ENCODE measurements at places on chromosomes 1 and 21.

GRCh38 chr1:203671047-203671446 lies 44.4 kb downstream of the ATP2B4 start:
- DNase-seq: no peak

DNA sequence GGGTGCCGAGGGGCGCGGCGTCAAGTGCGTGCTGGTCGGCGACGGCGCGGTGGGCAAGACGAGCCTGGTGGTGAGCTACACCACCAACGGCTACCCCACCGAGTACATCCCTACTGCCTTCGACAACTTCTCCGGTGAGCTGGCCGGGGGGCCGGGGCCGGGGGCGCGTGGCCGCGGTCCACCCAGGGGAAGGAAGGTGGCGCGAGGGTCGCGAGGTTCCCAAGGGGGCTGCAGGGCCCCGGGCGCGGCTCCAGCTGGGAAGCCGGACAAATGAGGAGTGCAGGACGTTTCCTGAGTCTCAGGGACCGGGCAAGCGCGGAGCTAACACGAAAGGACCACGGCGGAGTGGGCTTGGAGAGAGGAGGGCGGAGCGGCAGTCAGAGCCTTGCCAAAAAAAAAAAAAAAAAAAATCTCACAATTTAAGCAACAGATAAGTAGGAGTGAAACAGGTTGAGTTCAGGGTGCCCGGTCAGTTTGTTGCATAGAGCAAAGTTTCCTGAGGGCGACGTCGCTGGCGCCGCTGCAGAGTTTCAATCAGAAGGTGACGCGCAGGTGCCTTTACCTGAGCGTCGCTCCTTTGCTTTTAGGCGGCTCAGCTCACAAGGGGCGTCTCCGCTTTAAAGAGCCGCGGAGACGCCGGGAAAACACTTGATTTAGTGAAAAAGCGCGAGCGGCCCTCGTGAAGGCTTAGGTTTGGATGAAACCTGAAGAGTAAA lies 750 bp downstream of the RHOU start:
- peak; percentile 16 for DNase-seq

DNA sequence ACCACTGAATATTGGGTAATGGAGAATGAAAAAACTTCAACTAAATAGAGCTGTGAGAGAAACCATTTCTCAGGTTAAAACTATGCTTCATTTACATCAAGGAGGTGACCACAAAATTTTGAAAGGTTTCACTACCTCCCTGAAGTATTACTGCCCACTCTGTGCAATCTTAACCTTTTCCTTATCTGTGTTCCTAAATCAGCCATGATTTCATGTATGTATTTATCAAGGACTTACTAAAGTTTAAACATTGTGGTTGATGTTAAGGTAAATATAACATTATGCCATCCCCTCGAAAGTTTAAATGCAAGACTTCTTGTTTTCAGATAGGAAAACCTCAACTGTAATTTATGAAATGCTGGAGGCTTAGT lies 84.4 kb downstream of the CLEC20A start:
- DNase-seq: no peak

- peak; percentile 97 for DNase-seq
Observed at GRCh38 chr1:183604038-183604808, 14.0 kb upstream of the NCF2 start.

- DNase-seq: no peak
Observed at GRCh38 chr21:45830720-45831366, 150.7 kb upstream of the COL6A1 start.

GRCh38 chr1:179003512-179004066 lies 22.1 kb upstream of the FAM20B start:
- DNase-seq: no peak

- DNase-seq: no peak
Observed at GRCh38 chr1:169508432-169509338, 22.9 kb upstream of the SLC19A2 start.

- DNase-seq: no peak
Observed at GRCh38 chr1:14855268-14855667, 256.8 kb downstream of the KAZN start.

DNA sequence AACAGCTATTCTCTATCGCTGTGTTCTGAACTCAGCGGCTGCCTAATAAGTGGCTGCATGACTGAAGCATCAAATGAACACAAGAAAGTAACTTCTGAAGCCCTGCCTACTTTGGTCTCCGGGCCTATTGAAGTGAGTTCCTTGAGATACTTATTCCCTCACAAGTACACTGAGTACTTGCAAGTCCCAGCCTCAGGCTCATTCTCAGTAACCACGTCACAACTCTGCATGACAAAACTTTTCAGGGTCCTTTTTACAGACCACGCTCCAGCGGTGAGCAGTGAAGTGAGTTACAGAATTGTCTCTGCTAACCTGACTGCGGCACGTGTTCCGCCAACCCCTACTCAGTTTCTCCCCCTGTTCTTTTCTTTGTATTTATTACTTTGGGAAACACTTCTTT lies 1342.7 kb upstream of the ADGRL4 start:
- DNase-seq: no peak

GRCh38 chr1:160416369-160416768 lies 16.0 kb downstream of the VANGL2 start:
- peak; percentile 50 for DNase-seq

GRCh38 chr1:92975551-92976232 lies 14.4 kb upstream of the DIPK1A start:
- no peak for DNase-seq

- DNase-seq: no peak
Observed at GRCh38 chr1:227961651-227962466, 14.1 kb upstream of the WNT9A start.

- peak; percentile 53 for DNase-seq
Observed at GRCh38 chr1:202349206-202349928, 868 bp downstream of the PPP1R12B start.

DNA sequence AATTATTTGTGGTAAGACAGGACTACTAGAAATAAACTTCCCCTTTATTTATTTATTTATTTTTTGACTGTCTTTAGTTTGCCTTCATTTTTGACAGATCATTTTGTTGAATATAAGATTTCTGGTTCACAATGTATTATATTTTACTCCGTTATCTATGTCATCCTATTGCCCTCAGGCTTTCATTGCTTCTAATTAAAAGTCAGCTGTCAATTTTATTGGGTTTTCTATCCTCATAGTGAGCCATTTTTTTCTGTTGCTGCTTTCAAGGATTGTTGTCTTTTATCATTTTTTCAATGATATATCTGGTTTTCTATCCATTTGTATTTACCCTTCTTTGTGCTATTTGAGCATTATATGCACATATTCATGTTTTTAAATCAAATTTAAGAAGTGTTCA lies 866.2 kb downstream of the LRRIQ3 start:
- no peak for DNase-seq

DNA sequence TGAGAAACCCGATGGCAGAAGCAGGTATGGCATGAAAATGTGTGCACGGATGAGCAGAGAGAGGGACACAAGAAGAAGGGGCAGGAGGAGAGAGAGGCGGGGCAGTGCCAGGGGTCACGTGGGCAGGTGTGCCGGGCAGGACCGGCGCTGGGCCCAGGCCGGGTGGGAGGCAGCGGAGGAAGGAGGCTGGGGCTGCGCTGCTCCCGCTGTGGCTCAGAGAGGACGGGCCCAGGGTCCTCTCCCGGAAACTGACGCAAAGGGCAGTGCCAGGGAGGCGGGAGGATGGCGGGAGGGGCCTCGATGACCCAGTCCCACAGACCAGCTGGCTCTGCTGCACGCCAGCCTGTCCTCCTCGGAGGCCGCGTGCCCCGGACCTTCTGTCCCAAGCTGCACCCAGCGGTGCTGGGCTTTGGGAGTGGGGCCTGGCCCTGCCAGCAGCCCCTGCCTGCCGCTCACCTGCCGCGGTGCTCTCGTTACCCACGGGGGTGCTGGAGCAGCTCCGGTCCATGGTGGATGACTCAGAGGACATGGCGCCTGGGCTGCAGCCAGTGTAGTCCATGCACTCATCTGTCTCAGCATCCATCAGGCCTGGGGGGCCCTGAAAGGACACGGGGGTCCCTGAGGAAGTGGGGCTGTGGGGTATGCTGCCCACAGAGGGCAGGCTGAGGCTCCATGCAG lies 153.9 kb downstream of the CASZ1 start:
- DNase-seq: no peak

- DNase-seq: no peak
Observed at GRCh38 chr1:177981200-177981599, 11.3 kb upstream of the SEC16B start.

DNA sequence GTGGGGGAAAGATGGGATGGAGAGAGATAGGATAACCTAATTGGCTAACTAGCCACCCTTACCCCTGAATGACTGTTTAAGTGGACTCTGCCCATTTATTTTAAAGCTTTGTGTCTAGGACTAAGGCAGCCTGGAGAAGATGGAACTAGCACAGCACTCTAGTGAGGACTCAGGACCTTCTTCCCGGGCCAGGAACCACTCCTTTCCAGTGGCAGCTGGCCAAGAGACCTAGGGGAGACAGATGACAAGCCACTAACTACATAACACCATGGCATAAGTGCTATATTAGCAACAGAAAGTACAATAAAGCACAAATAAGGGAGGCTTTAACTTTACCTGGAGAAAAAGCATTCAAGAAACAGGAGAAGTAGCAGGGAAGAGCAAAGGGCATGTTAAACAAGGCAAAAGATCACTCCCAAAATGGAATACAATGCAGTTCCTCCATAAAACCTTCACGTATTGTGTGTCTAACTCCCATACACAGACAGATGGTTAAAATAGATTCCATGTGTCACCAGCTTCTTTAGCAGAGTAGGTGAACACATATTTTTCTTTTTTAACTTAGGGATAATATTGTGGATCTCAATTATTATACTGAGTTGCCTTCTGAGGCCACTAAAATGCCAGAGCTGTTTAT lies 20.6 kb downstream of the CLCA1 start:
- DNase-seq: no peak

DNA sequence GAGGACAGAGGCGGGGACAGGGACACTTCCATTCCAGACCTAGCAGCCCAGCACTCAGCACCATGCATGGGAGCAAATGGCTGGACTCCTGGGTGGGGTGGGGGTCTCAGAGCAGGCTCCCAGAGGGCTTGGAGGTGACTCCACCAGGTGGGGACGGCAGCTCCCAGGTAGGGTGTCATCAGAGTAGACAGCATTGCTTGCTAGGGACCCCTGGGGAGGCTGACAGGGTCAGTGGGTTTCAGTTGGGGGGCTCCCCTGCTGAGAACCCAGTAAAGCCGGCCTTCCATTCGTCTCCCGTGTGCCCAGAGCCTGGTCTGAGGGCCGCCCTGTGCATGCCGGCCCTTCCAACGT lies 4.8 kb upstream of the GJC2 start:
- DNase-seq: no peak

- DNase-seq: no peak
Observed at GRCh38 chr1:215479567-215479966, 87.5 kb upstream of the KCTD3 start.

DNA sequence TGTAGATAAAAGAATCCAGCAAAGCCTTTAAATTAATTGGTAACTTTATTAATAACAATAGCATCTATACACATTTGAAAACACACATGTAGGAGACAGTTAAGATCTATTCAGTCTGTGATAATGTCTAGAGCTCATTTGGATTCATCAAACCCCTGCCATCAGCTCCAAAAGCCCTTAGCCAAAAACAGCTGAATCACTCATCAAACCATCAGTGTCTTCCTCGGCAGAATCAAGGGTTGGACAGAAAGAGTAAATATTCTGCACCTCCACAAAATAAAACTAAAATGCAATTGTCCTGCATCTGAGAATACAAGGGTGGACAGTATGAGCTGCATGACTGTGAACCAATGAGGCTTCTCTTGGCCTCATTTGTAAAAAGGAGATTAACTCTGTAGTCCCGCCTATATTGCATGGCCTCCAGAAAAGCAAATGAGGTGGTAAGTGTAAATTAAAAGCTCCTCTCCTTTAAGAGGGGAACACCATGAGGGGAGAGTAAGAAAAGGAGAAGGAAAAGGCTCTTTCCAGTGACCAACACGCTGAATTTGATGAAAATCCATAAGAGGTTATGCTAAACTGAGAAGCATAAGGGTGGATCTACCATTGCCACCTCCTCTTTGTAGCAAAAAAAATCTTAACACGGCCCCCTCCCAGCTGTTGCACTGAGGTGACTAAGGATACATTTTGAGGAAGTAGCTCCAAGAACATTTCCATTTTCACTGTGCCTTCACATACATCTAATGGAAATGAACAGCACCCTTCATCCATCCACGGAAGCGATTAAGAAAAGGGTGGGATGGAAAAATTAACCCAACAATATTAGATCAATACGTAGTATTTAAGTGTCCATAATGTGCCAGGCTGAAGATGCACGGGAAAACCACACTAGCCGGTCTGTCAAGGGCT lies 14.7 kb upstream of the BOLA1 start:
- peak; percentile 52 for DNase-seq

- peak; percentile 41 for DNase-seq
Observed at GRCh38 chr1:108877348-108878159, 769 bp downstream of the GPSM2 start.

Data from EL (cell line).